ENCODE measurements at places on chromosomes 12 and 14. TPM values are rescaled to one million over a fixed set of nuclear protein-coding genes. Genes with fewer than 3 reads are reported as not detected.

The PLEKHG7 gene
- not detected for total RNA-seq

The KRT72 gene
- total RNA-seq, result not detected

The AMN gene
- total RNA-seq, result under 0.01 TPM

The MYF5 gene
- not detected for total RNA-seq

The SERPINA5 gene
- total RNA-seq, result not detected

The LRRC10 gene
- not detected for total RNA-seq

The ARG2 gene
- 3.9 TPM for total RNA-seq

The MYH6 gene
- total RNA-seq, result not detected

The GPR132 gene
- under 0.01 TPM for total RNA-seq

The KRT78 gene
- not detected for total RNA-seq

The GUCY2C gene
- total RNA-seq, result not detected

The SDS gene
- total RNA-seq, result not detected

The B4GALNT3 gene
- total RNA-seq, result under 0.01 TPM

The UNC79 gene
- total RNA-seq, result under 0.01 TPM

The POTEG gene
- total RNA-seq, result not detected

The CD163L1 gene
- 11.0 TPM for total RNA-seq

The BTBD6 gene
- total RNA-seq, result 42.7 TPM

The NAV3 gene
- 96.3 TPM for total RNA-seq

The DCD gene
- total RNA-seq, result not detected

The BICDL1 gene
- 1.7 TPM for total RNA-seq
